NCI-H748 treated with DMSO at 0.1 percent for 48 hours (cell line): ENCODE measurements at places on chromosomes 11 and 22.
A peak's percentile ranks its signal among the peaks of the same experiment; 100 is the strongest.

- DNase-seq = peak; percentile 45
Observed at GRCh38 chr11:65503949-65504673, 5.3 kb downstream of the MALAT1 start.

DNA sequence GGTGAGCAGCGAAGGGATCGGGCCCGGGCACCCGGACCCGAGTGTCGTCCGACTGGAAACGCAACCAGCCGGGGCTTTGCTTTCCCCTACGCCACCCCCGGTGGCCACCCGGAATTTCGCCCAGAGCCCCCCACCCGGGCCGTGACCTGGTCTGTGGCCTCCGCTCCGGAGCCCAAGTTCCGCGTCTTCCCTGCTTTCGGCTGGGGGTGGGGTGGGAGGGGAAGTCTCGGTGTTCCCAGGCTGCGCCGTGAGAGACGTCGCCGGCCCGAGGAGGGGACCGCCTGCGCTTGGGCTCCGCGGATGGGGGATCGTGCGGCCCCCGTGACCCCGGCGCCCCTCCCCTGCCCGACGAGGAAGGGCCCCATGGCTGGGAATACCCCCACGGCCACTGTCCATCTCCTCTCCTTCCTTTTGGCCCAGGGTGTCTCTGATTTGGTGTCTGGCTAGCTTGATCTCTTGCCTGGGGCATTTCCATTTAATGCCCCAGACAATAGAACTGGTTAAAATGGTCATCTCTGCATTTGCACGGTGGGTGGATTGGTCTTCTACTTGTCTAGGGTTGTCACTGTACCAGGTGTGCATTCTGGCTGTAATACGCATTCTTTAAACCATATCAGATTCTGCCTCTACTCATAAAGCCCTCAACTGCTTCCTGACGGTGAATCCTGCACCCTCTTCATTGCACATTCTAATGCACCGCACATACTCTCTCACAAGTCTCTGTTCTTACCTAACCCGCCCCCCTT lies 789 bp downstream of the SIK2 start:
- DNase-seq = peak; percentile 11

GRCh38 chr11:47917599-47918369 lies 62.6 kb upstream of the PTPRJ start:
- DNase-seq = peak; percentile 58

- peak; percentile 38 for DNase-seq
Observed at GRCh38 chr22:47333625-47334024, 571.2 kb downstream of the TBC1D22A start.

DNA sequence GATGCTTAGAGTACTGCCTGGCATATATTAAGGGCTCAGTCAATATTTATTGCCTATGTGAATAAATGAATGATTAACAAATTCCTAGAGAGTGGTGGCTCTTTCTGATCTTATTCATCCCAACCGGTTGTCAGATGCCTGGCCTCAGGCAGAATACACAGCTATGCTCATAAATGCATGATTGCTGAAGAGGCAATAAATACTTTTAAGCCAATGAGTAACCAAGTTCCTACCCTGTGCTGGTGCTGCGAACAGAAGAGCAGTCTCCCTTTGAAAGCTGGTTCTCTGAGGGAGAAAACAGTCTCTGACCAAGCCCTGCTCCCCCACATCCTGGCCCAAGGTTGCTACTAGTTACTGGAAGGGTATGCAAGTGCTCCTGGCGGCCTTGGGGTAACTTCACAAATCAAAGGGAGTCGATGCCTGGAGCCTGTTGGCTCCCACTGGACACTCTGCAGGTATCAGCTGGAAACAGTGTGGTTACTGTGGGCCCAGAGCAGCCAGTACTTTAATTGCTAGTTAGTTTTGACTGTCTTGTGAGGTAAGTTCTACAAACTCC lies 2.8 kb downstream of the USH1C start:
- DNase-seq = no peak

GRCh38 chr11:8038393-8038792 lies 42.6 kb upstream of the TUB start:
- no peak for DNase-seq

DNA sequence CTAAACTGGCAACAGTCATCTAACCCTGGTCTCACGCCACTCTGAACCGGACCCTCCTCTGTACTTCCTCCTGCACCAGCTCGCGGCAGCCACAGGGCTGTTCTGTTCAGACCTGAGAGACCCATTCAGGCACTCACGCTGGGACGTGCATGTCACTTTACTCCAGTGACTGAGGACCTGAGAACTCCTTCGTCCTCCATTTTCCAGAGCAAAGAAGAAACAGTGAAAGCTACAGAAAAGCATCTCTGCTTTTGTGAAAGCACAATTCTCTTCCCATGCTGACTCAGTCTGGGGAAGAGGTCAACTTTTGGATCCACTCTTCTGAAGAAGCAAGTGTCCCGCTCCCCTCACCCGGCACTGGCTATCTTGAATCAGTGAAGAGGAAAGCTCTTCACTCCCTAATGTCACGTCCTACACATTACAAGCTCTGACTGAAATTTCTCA lies 24.5 kb downstream of the PISD start:
- DNase-seq = no peak
